Activated CD4-positive, alpha-beta T cell treated with anti-CD3 and anti-CD28 coated beads, Interleukin-2, amount 50 U/mL, for 24 hours (primary cell): ENCODE measurements at places on chromosomes 12 and 14.

DNA sequence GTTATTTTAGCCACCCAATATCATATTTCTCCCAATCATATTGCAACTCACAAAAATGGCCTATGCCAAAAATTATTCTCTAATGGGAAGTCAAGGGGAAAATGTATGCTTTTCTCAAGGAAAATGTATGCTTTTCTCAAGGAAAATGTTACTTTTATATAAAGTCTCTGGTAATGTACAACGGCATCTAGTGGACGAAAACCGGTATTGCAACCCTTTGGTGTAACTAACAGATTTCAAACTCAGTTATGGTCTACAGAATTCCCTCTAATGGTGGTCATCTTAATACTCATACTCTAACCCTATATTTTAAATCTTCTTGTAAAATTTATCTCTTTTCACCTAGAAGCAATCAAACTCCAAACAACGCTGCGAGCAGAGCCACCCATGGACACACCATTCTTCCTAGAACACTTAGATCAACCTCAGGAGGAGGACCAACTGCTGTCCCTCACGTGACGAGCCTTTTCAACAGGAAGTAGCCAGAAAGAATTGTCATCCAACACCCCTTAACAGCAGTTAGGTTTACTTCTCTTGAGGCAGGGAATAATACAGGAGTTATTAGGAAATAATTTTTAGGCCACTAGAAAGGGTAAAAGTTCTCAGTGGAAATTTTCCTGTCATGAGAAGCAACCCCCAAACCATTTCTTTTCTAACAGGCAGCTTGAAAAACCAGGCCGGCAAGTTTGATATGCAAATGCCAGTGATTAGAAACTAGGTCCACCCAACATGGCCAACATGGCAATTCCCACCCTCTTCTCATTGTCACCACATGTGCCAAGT, 20.1 kb downstream of the APOBEC1 start:
- DNase-seq: no peak

DNA sequence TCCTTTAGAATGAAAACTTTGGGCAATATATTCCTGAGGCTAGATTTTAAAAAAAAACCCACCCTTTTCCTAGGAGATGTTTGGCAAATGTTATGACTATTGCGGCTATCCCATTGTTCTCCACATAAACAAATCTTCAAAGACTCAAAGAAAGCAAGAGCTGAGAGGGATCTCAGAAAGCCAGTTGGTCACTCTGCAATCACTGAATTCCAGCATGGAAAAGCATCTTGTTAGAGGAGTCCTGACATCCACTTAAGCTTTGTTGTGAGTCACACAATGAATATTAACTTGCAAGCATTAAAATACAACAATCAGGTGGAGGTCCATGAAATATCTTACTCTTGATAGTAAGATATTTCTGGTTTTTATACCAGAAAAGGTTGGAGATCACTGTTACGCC, 11.0 kb upstream of the PTPRB start:
- DNase-seq: no peak

DNA sequence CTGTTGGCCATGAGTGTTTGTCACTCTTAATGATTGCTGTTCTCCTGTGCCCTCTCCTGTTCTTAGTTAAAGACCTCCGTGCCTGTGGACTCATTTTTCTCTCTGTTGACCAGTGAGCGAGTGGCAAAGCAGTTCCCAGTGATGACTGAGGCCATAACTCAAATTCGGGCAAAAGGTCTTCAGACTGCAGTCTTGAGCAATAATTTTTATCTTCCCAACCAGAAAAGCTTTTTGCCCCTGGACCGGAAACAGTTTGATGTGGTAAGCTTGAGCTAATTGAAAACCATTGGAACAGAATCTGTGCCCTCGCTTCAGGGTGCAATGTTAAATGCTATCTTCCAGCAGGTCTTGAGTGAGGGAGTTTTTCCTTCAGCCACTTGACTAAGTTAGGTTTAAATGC, 19.8 kb downstream of the ACAD10 start:
- no peak for DNase-seq

GRCh38 chr14:66641861-66642635, 134.1 kb downstream of the GPHN start:
- DNase-seq: no peak

DNA sequence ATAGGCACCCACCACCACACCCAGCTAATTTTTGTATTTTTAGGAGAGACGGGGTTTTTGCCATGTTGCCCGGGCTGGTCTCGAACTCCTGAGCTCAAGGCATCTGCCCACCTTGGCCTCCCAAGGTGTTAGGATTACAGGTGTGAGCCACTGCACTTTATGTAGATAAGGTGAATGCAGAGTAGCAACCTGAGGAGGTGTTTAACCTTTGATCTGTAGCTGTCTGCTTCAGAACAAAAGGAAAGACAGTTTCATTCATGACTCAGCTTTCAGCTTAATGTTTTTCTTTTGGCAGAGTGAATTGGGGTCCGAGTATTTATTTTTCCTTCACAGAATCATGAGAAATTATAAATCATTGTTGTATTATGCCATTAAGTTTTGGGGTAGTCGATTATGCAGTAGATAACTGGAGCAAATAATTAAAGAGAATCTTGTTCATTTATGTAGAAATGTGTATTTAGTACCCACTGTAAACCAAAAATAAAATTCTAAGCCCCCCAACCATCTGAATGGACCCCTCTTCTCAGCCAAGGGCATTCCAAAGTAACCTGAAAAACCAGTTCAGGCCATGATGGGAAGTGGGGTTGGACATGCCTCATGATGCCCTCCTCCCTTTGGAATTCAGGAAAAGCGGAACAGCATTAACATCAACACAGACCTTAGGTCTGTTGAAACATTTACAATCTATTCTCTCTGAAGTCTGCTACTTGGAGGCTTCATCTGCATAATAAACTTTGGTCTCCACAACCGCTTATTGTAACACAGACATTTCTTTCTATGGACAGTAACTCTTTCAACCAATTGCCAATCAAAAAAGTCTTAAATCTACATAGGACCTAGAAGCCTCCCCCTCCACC, 10.7 kb upstream of the STX2 start:
- DNase-seq: no peak

DNA sequence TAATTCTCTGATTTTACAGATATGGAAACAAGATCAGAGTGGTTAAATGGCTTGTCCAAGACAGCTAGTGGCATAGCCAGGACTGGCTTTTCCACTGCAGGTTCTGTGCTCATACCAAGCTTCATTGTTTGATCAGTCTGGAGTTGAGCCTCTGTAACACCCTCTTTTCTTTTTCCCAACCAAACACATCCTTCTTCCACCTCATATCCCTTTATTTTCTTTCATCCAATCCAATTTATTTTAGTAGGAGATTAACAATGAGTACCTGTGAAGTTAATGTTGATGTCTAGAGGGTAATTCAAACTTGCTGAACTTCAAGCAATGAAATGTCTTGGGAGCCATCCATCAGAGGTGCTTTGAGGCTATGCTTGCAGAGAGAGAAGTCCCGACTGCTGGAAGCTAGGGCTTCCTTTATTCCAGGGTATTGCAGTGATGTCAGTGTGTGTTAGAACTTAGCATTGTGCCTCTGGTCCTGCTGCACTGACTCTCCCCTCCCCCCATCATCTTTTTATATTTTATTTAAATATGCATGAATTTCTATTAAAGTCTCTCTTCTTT, 452.1 kb upstream of the PDE3A start:
- DNase-seq: no peak
